Stimulated activated CD8-positive, alpha-beta memory T cell treated with anti-CD3 and anti-CD28 coated beads, Interleukin-2, amount 100 ng/mL, for 1 hour (primary cell): ENCODE measurements at places on chromosomes 3 and 15.
A peak's percentile ranks its signal among the peaks of the same experiment; 100 is the strongest.

DNA sequence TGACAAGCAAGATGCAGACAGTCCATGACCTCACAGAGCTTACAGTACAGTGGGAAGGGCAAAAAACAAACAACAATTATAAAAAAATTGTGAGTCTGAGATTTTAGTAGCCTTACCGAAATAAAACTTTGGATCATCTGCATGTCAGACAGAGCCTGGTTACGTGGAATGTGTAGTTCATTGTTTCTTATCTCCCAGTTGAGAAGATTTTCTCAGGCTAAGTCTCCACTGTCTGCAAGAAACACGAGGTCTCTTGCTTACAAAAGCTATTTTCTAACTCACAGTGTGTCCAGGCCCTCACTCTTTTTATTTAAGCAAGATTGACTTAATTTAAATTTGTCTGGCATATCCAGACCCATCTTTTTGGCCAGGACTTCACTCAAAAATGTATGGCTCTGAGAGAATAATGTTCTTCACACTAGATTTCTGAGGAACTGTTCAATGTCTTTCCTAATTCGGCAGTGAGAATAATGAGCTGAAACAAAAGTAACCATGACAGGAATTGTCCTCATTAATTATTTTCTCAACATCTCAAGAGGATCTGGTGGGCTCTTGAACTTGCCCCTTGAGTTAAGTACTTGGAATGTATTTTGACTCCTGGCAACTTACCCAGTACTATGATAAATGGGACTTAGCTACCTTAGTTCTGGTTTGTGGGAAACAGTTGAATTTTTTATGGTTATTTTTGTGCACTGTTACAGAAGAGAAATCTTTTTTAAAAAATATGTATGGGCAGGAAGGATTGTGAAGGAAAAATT, 265.1 kb upstream of the COL8A1 start:
- no peak for DNase-seq

GRCh38 chr3:48934333-48934991, 15.8 kb downstream of the ARIH2 start:
- DNase-seq: no peak

DNA sequence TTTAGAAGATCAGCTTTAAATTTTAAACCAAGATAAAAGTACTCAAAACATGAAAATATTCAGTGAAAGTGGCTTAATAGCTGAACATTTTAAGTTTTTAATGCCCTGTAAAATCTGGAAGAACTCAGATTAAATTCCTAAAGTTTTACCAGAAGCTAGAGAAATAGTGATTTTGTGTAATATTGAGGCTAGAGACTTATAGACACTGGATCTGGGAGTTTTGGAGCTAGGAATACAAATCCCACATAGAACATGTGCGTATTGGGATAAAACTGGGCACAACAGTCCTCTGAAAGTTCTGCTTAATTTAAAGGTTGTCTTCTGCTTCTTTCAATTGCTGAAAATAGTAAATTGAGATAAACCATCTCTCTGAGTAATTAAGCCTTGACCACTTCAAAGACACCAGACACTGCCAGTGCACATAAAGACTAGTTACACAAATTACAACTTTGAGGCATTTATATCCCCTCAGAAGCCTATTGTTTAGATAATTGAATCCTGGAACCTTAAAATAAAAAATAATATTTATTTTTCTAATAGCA, 1382.5 kb downstream of the OTOL1 start:
- DNase-seq: no peak

DNA sequence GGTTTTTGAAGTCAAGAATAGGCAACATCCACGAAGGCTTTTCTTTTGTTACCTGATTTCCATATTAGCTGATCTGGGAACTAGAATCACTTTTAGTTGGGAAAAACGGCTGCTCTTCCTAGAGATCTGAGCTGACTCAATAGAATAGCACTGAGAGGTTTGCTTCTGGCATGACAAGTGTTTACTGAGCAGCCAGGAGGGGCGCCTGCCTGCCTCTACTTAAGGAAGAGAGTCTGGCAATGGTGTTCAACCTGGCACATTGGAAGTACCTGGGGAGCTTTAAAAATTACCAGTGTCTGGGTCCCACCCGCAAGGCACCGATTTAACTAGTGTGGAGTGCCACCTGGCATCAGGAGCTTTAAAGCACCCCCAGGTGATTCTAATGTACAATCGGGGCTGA, 34.4 kb downstream of the FAM43A start:
- DNase-seq: no peak

- DNase-seq: no peak
Measured at GRCh38 chr3:5198986-5199731, 11.7 kb downstream of the EDEM1 start.

DNA sequence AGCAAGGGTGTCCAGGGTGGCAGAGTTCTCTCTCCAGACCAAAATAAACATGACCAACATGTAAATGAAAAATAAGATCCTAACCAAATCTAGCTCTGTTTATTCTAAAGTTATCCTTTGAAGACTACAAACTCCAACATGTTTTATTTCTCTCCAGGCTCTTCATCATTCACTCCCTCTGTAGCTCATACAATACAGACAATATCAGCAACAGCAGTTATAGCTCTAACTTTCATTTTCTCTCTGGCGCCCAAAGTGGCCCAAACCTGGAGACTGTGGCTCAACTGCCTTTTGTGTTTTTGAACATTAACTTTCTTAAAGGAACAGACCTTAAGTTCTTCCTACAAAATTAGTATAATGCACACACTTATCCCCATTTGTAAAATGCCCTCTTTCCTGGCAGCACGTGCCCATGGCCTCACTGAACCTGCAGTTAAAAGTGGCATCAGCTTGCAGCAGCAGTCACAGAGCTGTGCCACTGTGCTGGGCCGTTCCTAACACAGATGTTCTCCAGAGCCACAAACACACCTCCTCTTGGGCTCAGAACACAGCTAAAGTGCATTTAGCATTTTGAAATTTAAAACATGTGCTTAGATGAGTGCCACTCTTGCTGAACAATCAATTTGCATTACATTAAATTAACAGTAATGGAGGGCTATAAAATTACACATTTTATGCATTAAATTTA, 91.9 kb downstream of the RORA start:
- no peak for DNase-seq

DNA sequence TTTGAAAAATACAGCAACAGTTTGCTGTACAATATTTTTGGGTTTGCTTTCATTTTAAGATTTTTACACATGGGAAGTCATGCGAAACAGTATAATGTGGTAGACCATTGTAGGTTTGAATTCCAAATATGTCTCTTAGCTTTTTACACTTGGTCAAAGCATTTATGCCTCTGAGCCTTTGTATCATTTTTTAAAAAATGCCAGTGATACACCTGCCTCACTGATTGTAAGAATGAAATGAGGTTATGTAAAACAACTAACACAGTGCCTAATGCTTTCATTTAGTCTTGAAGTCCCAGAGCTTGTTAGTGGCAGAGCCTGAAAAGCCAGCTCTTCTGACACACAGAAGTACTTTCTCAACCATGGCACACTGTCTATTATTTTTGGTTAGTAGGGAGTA, 202.0 kb downstream of the UBE2E2 start:
- no peak for DNase-seq

GRCh38 chr3:43950775-43951174, 260.0 kb downstream of the ABHD5 start:
- DNase-seq: no peak

- no peak for DNase-seq
Measured at GRCh38 chr15:66253418-66254088, at the start of gene MEGF11. TSS of gene MEGF11 (minus strand) at chr15:66253750. CDS start at chr15:66128403, 125,347 bp downstream.

DNA sequence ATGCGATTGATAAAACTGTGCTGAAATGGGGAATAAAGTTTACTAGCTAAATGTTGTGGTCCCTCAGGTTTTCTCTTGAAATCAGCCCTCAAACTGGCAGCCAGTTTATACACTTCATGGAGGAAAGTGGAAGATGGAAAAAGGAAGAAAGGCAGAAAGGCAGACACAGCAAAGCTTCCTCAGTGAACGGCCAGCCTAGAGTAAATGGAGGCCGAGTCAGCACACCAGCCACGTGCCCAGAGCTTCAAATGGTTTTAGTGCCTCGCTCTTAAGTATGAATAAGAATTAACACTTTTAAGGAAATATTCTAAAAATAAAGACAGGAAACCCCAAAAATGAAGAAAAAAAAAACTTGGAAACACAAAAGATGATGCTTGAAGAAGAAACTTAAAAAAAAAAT, 48.3 kb downstream of the GNB4 start:
- DNase-seq: no peak

GRCh38 chr3:50164984-50165909, 10.1 kb downstream of the SEMA3F start:
- DNase-seq: no peak

- DNase-seq: no peak
Measured at GRCh38 chr15:56484287-56484686, 19.4 kb upstream of the MNS1 start.

- no peak for DNase-seq
Measured at GRCh38 chr3:113649174-113649845, 47.1 kb downstream of the USF3 start.

DNA sequence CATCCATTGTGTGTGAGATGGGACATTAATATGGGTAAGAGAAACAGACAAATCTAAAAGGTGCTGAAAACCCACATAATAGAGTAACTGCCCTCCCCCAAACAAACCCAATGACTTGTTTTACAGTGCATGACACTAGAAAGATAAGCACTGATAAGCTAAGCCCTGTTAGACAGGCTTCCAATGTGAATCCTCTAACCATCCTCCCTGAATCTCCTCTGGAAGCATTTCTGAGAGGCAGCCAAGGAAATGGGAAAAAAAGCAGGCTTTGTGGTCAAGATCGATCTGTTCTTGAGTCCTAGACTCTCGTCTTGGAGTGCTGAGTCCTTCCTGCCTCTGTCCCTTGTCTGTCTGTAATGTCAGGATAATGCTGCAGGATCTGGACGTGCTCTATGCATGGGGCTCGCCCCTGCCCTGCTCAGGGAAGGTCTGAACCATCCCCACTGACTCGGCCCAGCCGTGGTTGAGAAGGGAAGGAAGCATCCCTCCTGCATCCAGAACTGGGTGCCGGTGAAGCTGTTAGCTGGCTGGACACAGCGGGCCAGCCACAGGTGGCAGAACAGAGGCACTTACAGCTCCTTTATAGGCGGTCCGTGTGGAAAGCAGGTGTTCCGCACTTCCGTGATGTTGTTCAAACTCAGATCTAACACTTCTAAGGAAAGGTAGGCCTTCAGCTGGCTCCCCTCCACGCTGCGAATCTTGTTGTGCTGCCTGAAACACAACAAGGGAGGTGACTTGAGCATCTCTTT, 84.1 kb downstream of the LRIG1 start:
- no peak for DNase-seq

GRCh38 chr15:40564591-40565332, at the start of gene CCDC32:
TSS of gene CCDC32 (minus strand) at chr15:40565042. CDS start at chr15:40563015, 2,027 bp downstream.
- peak; percentile 86 for DNase-seq

DNA sequence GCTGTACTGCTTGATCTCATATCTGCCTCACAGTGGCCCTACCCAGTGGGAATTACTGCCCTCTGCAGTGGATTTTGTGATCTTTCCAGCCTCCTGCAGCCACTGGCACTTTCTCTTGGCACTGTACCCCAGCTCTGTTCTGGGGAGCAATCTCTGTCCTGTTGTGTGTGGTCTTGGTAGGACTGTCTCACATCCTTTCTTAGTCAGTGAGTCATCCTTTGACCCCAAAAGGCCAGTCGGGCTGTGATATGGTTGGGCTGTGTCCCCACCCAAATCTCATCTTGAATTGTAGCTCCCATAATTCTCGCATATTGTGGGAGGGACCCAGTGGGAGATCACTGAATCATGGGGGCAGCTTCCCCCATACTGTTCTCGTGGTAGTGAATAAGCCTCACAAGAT, 133.3 kb upstream of the TPM1 start:
- no peak for DNase-seq

- peak; percentile 72 for DNase-seq
Measured at GRCh38 chr15:78108300-78109084, 16.1 kb downstream of the SH2D7 start.

DNA sequence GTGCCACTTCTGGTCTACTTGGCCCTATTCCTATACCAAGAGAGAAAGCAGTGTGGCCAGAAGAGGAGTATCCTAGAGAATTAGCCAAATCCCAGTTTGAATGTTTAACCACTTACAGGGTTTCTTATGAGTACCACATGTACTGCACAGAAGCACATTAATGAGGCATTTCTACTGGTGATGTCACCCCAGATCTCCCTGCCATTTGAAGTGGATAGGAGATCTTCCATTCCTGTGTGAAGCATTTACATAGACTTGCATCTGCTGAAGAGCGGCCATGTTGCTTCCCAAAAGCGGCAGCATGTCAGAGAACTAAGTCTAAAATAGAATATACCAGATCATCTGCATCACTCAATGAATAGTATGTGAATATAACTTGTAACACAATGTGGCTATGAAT, 108.4 kb upstream of the TUSC7 start:
- no peak for DNase-seq

DNA sequence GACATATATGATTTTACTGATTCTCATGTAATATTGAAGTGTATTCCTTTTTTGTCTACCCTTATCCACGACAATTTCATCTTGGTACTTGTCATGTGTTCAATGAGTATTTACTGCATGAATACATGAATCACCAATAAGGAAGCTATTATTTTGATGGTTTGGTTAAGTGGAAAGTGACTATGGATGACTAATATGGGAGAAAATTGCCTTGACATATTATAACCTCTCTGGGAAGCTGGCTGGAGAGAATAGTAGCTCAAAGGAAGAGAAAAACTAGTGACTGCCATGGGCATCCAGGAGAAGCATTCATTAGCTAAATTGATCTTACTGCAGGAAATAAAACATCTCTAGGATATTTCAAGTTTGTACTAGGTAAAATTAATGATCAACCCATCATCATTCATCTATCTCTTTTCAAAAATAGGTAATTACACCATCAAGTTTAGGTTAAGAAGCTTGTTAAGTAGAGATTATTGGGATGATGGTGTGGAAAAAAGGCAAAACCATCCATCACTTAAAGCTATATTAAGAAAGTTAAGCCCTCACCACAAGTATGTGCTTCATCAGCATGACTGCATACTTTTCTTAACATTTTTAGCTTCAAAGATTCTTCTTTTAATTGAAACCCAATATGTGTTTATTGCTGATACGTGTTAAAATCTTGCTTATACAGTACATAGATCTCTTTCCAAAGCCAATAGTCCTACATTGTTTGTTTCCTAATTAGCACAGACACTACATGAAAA, 455.2 kb upstream of the ARPP21 start:
- DNase-seq: no peak

GRCh38 chr15:58748040-58748851, 1.3 kb downstream of the ADAM10 start:
- no peak for DNase-seq

- no peak for DNase-seq
Measured at GRCh38 chr3:114941626-114942309, 205.3 kb downstream of the ZBTB20 start.

GRCh38 chr15:68636256-68636655, 57.5 kb downstream of the CORO2B start:
- no peak for DNase-seq

- DNase-seq: no peak
Measured at GRCh38 chr3:186526256-186526606, 17.9 kb downstream of the CRYGS start.
